ENCODE measurements at places on chromosomes 13 and 19.

DNA sequence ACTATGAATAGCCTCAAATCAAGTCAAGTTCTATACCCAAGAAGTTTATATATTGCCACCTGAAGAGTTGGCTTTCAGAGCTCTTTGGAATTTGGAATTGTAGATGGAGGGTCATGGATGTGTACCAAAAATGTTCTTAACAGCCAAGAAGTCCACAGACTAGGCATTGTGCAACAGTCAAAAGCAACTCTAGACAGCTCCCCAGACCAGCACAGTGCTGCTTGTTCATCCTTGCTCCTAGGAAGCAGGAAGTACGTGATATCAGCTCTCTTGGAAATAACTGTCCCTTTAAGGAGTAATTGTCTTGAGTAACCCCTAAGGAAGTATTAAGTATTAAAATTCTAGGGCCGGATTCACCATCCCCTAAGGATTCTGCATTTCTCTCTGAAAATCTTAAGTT, 30.7 kb upstream of the IL17D start:
- DNase-seq = no peak

- DNase-seq = no peak
These were observed 249.1 kb downstream of the FGF14 start for GRCh38 chr13:102152790-102153189.

GRCh38 chr13:43080199-43080598, 56.8 kb downstream of the DNAJC15 start:
- DNase-seq = no peak

DNA sequence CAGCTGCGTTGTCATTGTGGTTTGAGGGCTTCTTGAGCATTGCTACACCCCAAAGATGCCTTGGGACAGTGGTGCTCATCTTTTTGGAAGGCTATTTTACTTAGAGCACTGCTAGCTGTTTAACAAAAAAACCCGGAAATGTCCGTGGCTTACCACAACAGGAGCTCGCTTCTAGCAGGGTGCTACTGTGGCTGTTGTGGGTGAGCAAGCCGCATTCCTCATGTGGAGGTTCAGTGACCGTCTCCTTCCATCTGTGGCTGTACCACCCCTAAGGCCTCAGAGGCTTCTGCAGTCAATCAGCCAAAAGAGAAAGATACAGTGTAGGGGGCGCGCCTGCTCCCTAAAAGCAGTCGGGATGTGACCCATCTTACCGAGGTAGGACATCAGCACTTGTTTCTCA, 1004.2 kb downstream of the UQCRFS1 start:
- no peak for DNase-seq

GRCh38 chr13:38636073-38636472, 50.8 kb upstream of the FREM2 start:
- no peak for DNase-seq

GRCh38 chr13:44768239-44768638, 192.1 kb upstream of the TSC22D1 start:
- no peak for DNase-seq

DNA sequence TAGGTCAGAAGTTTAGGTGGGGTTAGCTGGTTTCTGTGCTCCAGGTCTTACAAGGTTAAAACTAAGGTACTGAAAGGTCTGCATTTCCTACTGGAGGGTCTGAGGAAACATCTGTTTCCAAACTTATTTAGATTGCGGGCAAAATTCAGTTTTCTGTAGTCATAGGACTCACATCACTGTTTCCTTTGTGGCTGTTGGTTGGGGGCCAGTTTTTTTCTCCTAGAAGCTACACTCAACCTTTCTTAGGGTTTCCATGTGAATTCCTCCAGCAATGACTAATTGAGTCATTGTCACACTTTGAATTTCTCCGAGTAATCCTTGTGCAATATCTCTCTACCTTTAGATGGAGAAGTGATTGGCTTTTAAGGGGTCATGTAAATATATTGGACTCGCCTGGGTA, 773.4 kb upstream of the SLITRK1 start:
- no peak for DNase-seq

DNA sequence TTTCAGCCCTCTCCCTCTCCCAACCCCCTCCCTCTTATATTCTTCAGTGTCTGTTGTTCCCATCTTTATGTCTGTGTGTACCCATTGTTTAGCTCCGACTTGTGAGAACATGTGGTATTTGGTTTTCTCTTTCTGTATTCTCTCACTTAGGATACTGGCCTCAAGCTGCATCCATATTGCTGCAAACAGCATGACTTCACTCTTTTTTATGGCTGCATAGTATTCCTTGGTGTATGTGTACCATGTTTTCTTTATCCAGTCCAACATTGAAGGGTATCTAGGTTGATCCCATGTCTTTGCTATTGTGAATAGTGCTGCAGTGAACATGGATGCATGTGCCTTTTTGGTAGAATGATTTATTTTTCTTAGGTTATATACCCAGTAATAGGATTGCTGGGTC, 17.8 kb downstream of the NHLRC3 start:
- DNase-seq = no peak

DNA sequence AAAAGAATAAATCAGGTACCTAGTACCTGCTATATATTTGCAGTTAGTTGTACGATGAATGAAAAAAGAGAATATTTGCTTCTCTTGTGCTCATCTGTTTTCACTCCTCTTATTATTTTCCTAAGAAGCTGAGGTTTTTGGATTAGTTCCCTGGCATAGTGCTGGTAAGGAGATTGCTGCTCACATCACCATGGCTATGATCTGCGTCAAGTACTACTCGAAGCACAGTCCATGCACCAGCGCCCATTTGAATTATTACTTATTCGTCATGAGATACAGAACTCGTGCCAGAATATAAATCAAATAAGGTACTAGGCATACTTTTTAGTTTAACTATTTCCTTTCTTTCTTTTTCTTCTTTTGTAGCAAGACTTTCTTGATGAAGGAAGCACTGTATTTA, 7.1 kb downstream of the SERTM1 start:
- DNase-seq = peak; percentile 14

GRCh38 chr19:55711719-55712118, 26.5 kb downstream of the NLRP9 start:
- DNase-seq = no peak

- no peak for DNase-seq
These were observed 68.3 kb upstream of the SERP2 start for GRCh38 chr13:44305286-44305685.

DNA sequence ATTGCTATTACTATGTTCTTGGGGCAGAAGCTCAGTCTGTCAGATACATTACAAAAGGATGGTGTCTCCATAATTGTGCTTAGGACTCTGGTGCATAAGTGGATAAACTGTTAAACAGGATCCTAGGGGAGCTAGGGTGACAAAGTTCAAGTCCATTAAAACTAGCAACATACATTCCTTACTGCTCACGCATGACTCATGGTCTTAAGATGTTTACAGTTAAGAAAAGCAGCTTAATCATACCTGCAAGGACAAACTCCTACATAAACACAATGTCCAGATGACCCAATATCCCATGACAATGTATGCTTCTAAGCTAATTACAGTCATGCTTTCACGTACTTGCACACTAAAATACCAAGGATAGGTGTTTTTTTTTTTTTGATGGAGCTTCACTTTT, 3.5 kb upstream of the ZNF701 start:
- no peak for DNase-seq

DNA sequence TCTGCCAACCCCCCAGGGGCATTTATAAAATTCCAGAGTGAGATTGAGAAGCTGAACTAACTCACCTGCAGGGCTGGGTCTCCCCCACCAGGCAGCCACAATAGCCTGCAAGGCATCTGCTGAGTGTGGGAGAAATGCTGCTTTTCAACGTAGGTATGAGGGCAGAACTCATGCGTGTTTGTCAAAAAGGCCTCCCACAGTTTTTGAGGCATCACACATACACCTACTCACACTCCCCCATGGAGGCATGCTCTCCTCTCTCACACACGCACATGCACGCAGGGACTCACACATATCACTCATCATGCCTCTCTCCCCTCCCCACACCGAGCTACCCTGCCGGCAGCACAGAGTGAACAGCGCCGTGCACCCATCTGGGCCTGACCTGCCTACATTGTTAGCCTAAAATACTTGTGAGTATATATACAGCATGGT, 390.5 kb downstream of the FGF9 start:
- peak; percentile 21 for DNase-seq

GRCh38 chr13:91144054-91144453, 203.4 kb upstream of the MIR17HG start:
- DNase-seq = no peak

- no peak for DNase-seq
These were observed 43.8 kb downstream of the CCDC122 start for GRCh38 chr13:43835701-43836100.

DNA sequence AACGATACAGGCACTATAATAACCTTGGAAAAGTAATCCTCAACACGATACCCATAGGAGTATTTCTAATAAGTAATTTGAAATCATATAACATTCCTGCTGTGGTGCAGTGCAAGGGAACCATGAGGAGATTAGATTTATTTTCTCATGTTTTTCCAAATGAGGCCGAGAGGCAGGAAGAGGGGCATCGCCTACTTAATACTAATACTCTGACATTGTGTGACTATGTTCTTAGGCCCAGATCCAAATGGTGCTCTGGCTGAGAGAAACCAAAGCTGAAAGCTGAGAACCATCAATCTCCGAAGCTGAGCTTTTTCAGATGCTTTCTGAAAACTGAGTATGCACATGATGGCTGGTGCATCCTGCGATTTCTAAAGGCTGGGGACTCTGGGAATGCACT, 248.0 kb upstream of the MAB21L1 start:
- no peak for DNase-seq

Measured in kidney glomerular epithelial cell (primary cell).